ENCODE measurements at places on chromosomes 16 and 17.

GRCh38 chr17:49553676-49554335 is 21.9 kb upstream of the NXPH3 start:
- DNase-seq = no peak

DNA sequence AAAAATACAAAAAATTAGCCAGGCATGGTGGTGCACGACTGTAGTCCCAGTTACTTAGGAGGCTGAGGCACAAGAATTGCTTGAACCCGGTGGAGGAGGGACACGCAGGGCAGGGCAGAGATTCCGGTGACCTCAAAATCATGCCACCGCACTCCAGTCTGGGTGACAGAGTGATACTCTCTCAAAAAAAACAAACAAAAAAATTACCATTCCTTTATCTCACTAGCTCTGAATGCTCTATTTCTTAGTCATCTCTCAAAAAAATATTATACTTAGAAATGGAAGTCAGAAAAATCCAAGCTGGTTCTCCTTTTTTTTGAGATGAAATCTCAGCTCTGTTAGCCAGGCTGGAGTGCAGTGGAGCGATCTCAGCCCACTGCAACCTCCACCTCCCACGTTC is 40.8 kb downstream of the SPOP start:
- peak; percentile 58 for DNase-seq

DNA sequence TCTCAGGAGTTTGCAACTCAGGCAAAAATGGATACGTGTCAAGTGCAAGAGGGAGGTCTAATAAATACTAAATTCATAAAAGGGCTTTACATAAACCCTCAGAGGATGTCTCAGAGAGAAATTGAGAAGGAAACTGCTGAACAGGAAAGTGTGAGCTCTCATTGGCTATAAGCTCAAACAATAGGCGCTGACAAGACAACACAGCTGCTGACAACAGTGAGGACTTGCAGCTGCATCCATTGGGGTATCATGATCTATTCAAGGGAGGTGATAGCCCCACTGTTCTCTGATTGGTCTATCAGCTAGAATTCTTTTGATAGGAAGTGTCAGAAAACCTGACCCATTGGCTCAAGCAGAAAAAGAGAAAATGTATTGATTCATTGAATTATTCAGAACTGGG is 187.2 kb downstream of the CBLN1 start:
- DNase-seq = no peak

- no peak for DNase-seq
These were observed 182.4 kb downstream of the DNAH9 start for GRCh38 chr17:11780621-11781020.

- no peak for DNase-seq
These were observed 846 bp downstream of the CPNE7 start for GRCh38 chr16:89576153-89577054.

DNA sequence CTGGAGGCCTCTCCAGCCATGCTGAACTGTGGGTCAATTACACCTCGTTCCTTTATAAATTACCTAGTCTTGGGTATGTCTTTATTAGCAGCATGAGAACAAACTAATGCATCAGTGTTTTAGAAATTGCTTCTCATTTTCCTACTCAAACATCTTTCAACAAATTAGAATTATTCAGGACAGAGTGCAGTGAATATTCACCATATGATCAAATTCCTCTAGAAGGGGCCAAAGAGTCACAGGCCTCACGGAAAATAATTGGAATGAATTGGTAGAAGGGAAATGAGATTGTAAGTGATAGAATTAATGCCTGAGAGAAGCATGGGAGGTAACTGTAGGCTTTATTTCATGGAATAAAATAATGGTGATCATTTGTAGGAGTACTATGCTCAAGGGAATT is 50.5 kb upstream of the CDH11 start:
- DNase-seq = no peak

GRCh38 chr16:55976815-55977214 is 101.6 kb upstream of the CES5A start:
- no peak for DNase-seq

DNA sequence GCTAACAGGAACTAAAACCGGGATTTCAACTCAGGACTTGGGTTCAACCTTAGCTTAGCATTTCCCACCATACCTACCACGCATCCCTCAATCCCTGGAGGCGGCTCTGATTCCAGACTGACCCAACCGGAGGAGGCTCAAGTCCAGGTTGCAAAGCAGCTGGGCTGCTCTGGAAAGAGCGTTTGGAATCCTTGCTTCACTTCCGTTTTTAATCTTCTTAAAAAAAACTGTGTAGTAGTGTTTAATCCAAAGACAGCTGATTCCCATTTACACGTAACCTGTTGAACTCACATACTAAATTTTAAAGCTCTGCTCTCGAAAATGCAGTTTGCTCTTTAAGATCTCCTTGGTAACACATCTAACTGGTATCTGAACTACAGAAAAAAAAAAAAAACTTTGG is 50.0 kb downstream of the NXN start:
- no peak for DNase-seq

DNA sequence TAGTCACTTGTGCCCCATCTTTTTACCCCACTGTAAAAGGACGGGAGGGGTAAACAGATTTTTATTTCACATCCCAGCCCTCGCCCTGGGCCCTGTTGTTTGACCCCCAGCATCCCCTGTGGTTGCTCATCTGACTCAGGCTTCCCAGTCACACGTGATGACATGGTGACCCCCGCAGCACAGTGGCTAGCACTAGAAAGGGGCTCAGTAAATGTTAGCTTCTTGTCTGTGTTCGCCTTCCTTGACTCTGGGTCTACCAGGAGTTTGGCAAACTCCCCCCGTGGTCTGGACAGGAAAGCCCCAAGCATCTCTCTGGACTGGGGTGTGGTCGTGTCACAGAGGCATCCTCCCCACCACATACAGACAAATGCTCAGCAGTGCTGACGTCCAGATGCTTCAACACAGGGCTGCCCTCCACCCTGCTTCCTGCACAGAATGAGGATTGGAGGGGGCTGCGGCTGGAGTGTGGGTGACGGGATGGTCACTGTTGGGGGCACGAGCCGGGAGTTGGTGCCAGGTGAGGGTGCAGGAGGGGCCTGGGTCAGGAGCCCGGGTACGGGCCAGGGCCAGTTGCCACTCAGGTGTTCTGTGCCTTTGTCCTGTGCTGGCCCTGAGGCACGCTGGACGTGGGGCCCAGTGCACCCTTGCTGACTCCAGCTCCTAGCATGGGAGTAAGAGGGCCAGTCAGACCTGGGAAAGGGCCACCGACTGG is 69.1 kb downstream of the METRNL start:
- DNase-seq = no peak

DNA sequence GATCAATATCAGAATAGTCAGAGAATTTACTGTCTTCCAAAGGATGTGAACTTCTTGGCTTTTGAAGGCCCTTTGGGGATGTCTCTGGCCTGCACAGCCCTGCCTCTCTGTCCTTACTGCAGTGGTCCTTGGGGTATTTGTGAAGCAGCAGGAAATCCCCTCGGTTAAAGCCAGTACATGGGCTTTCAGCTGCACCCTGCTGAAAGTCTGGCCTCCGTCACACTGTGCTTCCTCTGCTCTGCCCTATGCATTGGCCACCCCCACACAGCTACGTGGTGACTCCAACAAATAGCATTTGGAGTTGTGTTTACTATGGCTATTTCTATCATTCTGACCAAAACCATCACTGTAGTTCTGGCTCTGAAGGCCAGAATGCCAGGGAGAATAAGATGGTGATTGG is 21.2 kb downstream of the SYCE1L start:
- no peak for DNase-seq

GRCh38 chr16:65658787-65659220 is 536.9 kb upstream of the CDH11 start:
- DNase-seq = peak; percentile 57

DNA sequence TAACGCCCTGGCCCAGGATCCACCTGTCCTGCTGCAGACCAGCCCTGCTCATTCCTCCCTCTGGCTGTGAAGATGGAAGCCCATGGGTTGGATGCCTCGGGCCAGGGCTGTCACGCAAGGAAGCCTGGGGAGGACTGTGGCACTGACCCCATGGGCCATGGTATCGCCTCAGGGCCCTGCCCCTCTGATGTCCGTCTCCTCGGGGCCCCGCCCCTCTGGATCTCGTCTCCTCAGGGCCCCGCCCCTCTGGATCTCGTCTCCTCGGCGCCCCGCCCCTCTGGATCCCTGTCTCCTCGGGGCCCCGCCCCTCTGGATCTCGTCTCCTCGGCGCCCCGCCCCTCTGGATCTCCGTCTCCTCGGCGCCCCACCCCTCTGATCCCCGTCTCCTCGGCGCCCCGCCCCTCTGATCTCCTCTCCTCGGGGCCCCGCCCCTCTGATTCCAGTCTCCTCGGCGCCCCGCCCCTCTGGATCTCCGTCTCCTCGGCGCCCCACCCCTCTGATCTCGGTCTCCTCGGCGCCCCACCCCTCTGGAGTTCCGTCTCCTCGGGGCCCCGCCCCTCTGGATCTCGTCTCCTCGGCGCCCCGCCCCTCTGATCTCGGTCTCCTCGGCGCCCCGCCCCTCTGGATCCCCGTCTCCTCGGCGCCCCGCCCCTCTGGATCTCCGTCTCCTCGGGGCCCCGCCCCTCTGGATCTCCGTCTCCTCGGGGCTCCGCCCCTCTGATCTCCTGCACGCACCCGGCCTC is 24.0 kb downstream of the METRNL start:
- DNase-seq = peak; percentile 42

GRCh38 chr17:80517641-80518040 is 27.0 kb upstream of the RPTOR start:
- DNase-seq = no peak

- DNase-seq = no peak
These were observed 538 bp upstream of the HEATR3 start for GRCh38 chr16:50065241-50065623.

- peak; percentile 74 for DNase-seq
These were observed 304.4 kb downstream of the FOXL1 start for GRCh38 chr16:86882586-86883280.

GRCh38 chr17:1625053-1625452 is 3.6 kb downstream of the SLC43A2 start:
- no peak for DNase-seq

DNA sequence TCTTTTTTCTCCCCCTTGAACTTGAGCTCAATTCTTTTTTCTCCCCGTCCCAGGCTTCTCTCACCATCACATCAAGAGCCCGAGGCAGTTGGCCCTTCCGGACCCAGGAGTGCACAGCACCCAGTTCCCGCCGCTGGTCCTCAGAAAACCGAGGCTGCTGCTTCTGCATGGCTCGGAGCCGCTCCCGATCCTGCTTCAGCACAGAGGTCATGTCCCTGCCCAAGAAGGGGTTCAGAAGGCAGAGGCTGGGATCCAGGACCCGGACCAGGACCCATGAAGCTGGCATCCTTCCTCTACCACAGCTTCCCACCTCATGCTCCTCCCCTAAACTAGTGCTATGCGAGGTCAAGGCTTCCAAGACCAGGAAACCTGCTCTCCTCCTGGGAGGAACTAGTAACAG is 10.5 kb downstream of the PER1 start:
- DNase-seq = no peak

GRCh38 chr17:69913216-69913615 is 161.8 kb upstream of the KCNJ16 start:
- no peak for DNase-seq

DNA sequence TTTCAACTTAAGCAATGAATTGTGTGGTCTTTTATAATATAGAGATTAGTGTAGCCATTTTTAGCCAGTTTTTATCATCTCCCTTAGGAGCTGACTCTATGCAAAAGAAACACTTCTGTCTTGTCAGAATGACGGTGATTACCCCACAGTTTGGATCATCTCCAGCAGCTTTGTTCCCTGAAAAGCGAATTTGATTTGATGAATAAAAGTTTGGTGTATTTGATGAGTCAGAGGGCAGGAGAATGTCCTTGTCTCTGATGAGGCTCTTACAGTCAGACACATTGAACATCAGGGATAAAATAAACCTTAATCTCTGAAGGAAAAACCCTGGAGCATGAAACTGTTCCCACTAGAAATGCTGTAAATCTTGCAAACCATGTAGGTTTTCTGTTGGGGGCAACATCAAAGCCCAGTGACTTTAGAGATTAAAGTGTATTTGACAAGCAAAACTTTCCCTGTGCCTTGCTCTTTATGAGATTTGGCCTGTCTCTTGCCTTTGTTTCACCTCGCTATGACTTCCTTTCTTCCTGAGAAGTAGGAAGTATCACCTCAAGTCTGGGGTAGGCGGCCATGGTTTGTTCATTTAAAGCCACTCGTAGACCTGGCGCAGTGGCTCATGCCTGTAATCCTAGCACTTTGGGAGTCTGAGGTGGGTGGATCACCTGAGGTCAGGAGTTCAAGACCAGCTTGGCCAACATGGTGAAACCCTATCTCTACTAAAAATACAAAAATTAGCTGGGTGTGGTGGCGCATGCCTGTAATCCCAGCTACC is 209.3 kb downstream of the FTO start:
- peak; percentile 96 for DNase-seq

GRCh38 chr17:63071797-63072196 is 105.8 kb downstream of the TANC2 start:
- DNase-seq = no peak

GRCh38 chr16:12458591-12459358 is 344.9 kb downstream of the CPPED1 start:
- no peak for DNase-seq

GRCh38 chr16:12329246-12329995 is 352.9 kb downstream of the SNX29 start:
- no peak for DNase-seq

GRCh38 chr17:58631523-58632323 is 60.1 kb downstream of the TEX14 start:
- DNase-seq = peak; percentile 97

- no peak for DNase-seq
These were observed 101.4 kb downstream of the ITFG1 start for GRCh38 chr16:47359478-47359877.

DNA sequence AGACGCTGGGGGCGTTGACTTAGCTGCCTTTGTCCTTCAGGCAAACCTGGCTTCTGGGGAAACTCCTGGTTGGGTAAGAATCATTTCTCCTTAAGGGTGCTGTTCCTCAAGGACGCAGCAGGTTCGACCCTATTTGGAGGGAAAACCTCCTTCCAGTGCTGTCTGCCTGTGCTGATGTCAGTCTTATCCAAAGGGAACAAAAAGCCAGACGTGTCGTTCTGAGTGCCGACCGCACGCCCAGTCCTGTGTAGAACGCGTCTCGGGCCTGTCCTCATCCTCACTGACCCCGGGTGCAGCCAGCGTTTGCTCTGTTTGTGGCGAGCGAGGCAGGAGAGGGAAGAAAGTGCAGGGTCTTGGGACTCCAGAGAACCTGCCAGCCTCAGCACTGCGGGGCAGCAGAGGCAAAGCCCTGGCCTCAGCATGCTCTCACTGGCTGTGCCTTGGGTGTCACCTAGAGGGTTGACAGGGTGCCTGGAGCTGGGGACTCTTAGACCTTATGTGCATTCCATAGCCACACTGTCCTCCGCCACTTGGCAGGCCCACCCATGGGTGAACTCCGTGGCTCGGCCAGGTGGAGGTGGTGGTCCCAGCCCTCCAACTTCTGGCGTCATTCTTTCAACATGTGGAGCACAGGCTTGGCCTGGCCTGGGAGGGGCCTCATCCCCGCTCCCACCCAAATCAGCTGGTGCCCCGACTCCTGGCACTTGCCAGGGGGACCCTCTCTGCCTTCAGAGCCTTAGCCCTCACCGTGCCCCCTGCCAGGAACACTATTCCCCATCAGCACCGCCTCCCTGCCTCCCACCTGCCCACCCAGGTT is 6.0 kb downstream of the SNN start:
- DNase-seq = no peak

All from brain microvascular endothelial cell (primary cell).